ENCODE measurements at places on chromosomes 1 and 21.
A peak's percentile ranks its signal among the peaks of the same experiment; 100 is the strongest.

- DNase-seq: peak; percentile 38
Observed at GRCh38 chr1:29408831-29409605, 172.7 kb downstream of the PTPRU start.

DNA sequence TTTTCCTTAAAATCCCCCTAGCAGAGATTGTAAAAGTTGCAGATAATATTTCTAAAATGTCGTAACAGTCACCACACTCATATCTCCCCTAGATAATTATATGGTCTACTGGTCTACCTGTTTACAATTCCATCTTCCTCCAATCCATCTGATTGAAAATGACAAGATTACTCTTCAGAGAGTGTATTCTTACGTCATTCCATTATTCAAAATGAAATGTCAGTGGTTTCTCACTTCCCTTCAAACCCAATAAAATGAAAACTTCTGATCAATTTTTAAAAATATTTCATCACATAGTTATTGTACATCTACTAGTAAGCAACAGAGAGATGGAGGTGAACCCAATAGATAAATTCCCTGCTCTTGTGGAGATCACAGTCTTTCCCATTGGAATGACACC lies 202.2 kb upstream of the C8B start:
- no peak for DNase-seq

DNA sequence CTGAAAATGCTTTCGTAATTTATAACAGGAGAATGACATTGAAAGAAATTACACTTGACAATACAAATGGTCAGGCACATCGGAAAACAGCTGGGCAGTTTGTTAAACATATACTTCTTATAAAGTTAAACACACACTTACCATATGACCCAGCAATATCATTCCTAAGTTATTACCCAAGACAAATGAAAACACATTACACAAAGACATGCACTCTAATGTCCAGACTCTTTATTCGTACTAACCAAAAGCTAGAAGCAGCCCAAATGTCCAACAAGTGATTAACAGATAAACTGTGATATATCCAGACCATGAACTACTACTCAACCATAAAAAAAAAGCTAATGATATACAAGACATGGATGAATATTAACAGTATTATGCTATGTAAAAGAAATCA lies 8.5 kb downstream of the AKT3 start:
- DNase-seq: no peak

DNA sequence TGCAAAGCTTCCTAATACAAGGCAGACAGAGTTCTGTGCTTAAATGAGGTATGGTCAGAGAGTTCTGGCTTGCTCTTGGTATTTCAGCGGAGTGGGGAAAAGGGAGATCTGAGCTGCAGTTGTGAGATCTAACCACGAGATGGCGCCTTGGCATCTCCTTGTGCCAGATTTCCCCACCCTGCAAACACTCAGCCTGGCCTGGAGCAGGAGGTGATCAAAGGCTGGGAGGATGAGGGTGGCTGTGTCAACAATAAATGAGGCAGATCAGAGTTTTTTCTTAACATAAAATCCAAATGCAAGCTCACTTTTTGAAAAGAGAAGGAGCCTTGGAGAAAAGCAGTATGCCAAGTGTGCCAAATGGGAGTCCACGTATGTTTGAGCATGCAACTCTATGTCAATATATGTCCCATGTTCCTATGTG lies 4.1 kb upstream of the TFAP2E start:
- DNase-seq: peak; percentile 92

GRCh38 chr1:9684801-9685200 lies 33.3 kb downstream of the PIK3CD start:
- no peak for DNase-seq

DNA sequence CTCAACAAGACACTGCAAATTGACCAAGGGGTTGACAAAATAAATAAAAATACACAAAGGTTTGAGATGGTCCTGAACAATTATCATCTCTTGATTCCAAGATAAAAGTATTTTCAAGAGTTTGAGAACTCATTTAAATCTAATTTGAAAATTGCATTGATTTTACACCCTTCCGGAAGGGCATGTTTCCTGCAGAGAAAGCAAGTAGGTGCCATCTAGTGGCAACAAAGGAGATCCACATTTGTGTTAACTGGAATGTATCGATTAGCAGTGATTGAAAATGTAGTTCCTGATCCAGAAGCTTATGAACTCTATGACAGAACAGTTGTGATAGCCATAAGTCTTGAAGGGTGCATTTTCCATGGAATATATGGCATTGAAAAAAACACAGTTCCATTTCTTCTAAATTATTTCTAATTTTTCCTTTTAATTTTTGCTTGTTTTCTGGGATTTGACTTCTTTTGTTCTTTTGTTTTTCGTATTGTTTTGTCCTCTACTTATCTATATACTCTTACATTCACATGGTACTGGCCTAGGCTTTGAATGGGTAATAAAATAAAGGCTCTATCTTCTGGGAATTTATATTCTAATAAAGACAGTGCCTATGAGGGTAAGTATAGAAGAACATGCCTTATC lies 143.7 kb downstream of the DNM3 start:
- DNase-seq: no peak

DNA sequence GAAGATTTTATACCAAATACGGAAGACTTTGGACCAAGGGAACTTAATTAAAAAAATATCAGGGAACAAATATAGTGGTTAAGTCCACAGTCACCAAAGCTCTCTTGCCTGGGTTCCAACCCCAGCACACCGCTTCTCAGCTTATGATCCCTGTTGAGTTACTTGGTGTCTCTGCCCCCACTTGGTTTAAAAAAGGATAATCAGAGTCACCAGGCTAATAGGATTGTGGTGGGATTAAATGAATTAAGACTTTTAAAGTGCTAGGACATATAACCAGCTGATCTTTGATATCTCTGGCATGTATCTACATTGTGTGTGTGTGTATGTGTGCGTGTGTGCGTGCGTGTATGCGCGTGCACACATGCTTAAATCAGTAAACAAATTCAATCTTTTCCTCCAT lies 474.7 kb upstream of the DAB1 start:
- DNase-seq: no peak

DNA sequence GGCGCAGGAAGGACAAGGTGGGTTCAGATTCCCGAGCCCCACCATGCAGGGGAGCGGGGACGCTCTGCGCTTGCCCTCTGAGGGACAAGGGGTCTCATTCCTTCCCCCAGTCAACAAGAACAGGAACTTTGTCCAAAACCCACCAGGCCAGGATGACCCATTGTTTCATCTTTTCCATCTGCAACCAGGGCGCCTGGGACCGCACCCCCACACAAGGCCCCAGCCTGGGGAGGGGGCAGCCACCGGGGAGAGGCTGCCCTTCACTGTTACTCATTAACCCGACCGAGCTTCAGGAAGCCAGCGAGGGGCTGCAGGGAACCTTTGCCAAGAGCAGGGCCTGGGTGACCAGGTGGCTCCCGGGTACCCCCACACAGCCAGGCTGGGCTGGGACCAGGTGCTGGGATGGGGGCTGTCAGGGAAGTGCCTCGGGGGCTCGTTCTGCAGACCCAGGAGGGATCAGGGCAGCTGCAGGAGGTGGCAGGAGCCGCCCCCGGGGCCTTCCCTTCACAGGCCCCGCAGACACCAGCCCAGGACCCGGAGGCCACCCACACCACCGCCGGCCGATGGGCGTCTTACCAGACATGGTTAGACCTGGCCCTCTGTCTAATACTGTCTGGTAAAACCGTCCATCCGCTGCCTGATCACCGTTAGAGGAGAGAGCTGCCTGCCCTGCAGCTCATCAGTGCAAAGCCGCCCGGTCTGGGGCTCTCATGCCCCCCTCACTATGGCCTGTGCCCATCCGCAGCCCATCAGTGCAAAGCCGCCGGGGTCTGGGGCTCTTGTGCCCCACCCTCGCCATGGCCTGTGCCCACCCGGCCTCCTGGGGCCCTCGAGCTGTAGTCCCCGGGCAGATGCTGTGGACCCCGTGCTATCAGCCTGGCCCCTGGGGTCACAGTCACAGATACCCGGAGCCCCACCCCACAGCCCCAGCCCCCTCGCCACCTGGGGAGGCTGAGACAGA lies 4.9 kb upstream of the TTLL10 start:
- peak; percentile 46 for DNase-seq

- peak; percentile 91 for DNase-seq
Observed at GRCh38 chr1:204065174-204065985, 7.5 kb upstream of the SOX13 start.

DNA sequence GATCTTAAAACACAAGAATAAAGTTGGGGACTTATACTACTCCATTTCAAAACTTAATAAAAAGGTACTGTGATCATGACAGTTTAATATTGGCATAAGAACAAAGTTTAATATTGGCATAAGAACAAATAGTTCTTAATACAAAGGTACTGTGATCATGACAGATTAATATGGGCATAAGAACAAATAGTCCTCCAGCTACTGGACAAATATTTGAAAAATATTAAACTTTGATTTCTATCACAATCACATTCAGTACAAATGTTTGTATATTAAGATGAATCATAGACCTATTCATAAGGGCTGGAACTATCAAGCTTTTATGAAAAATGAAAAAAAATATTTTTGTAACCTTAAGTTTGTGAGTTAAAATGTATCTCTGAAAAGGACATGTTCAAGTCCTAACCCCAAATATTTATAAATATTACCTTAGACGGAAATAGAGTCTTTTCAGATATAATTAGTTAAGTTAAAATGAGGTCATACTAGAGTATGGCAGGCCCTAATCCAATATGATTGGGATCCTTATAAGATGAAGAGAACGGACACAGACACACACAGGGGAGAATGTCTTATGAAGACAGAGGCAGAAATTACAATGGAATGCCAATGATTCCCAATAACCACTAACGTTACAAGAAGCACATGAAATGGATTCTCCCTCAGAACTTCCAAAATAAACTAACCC lies 79.1 kb upstream of the RGS1 start:
- DNase-seq: no peak

GRCh38 chr1:31818206-31818605 lies 2.4 kb upstream of the SPOCD1 start:
- no peak for DNase-seq

- DNase-seq: peak; percentile 93
Observed at GRCh38 chr1:167533851-167534300, 15.5 kb upstream of the CD247 start.

DNA sequence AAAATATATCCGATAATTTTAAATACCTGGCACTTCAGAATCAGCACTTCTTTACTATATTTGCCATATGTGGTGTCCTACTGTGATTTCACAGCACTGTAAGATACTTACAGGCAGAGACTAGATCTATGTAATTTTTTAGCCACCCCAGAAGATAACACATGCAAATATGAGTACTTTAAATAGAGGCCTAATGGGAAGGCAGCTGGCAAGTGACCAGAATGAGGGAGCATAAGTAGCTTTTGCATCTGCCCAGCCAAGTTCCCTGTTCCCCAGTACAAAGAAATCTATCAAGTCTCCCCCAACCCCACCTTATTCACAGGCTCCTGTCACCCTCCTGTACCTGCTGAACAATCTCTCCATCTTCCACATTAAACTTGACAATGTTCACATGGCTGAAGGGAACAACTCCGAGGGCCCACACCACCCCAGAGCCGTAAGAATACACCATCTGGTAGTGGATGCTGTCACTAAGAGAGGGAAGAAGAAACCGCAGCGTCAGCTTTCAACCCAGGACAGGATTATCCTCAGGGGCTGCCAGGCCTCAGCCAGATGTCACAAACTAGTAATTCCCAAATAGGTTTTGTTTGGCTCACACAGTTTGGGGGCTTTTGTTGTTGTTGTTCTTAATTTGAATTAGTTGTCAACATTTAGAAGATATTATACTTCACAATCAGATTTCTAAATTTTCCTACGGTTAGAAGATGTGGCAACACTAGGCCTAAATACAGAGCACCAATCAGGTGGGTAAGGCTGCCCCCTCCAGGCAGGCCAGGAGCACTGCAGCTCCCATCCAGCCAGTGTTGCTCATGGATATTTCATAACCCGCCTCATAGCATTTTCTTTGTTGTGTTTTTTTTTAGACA lies 10.4 kb downstream of the EMC1 start:
- peak; percentile 79 for DNase-seq

DNA sequence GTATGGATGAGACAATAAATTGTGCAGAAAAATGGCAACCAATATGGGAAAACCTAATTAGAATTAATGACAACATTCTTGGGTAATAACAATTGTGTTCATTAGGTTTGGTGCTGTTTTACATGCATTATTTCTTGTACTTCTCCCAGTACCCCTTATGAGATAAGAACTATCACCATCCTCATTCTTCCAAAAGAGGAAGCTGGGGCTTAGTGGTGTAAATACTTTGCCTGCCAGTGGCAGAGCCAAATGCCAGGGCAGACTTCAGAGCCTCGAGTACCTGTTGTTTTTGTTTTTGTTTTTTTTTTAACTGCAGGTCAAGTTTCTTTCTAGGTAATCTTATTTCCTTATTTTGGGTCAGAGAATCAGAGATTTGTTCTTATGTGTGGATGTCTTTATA lies 206.4 kb downstream of the RHOU start:
- DNase-seq: no peak

DNA sequence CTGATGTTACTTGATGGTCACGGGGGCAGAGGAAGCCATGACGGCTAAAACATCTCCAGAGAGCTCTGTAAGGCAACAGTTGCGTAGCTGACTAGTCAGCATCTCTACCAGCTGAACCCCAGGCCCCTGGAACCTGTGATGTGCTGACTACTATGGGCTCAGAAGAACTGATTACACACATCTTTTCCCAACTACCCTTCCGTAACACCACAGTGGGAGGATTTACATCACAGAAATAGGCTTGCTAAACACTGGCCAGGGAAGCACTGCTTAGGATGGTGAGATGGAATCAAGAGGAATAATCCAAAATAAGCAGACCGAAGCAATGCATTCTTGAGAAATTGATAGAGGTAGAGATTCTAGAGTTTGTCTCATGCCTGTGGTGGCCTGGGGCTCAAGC lies 122.5 kb downstream of the SMYD2 start:
- DNase-seq: no peak

DNA sequence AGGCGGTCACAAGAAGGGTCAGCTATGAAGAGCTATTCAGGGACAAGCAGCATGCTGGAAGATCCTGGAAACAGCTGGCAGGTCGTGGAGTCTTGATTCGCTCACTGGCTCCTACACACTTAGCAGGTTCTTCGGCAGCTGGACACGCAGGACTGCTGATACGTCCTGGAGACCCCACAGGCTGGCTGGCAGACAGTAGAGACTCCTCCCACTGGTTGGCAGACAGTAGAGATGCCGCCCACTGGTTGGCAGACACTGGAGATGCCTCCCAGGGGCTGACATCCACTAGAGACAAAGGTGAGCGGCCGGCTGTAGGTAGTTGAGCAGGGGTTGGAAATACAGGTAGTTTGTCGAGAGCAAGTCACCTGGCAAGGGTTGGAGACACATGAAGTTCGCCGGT lies 466 bp downstream of the KRTAP11-1 start:
- no peak for DNase-seq

DNA sequence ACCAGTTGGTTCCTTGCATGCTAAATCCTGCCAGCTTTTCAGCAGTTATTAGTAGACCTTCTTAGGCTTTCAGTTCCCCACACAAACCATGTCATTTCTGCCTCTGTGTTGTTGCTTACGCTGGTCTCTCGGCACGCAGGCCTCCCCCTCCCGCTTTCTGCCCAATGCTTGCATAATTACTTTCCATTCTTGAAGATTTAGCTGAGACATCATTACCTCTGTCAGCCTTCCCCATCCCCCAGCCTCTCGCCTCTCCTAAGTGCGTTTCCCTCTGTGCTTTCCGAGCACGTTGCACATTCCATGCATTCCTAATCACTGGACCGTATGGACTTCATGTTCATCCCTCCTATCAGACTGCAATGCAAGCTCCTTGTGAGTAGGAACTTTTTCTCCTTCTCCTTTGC lies 26.8 kb downstream of the TSHB start:
- DNase-seq: no peak

Data from endodermal cell (in vitro differentiated cells).